Pancreas (tissue), 10 donors: ENCODE measurements at places on chromosomes 7 and 10. TPM values are rescaled to one million over a fixed set of nuclear protein-coding genes. Genes with fewer than 3 reads are reported as not detected.

The LLCFC1 gene
- total RNA-seq, result not detected

The MMP21 gene
- total RNA-seq, result 0.14 TPM

The OPALIN gene
- total RNA-seq, result not detected

The SHH gene
- total RNA-seq, result 0.61 TPM

The COBL gene
- 19.0 TPM for total RNA-seq

The AQP1 gene
- total RNA-seq, result 273 TPM

The INMT gene
- 10.3 TPM for total RNA-seq

The FFAR4 gene
- total RNA-seq, result 0.37 TPM

The ITPRID1 gene
- total RNA-seq, result 0.72 TPM

The PIP gene
- not detected for total RNA-seq

The EN2 gene
- total RNA-seq, result not detected

The RNLS gene
- 6.2 TPM for total RNA-seq

The CHAT gene
- total RNA-seq, result not detected

The SLC39A12 gene
- total RNA-seq, result not detected

The TMEM196 gene
- 0.70 TPM for total RNA-seq

The LRMDA gene
- 11.0 TPM for total RNA-seq

The DENND2A gene
- total RNA-seq, result 1.5 TPM

The GCK gene
- 0.79 TPM for total RNA-seq

The SPDYE2B gene
- not detected for total RNA-seq

The WNT8B gene
- 0.46 TPM for total RNA-seq

The GNAT3 gene
- not detected for total RNA-seq

The MICALL2 gene
- total RNA-seq, result 8.3 TPM

The ZNF398 gene
- total RNA-seq, result 6.1 TPM

The TMEM184A gene
- 16.9 TPM for total RNA-seq

The SORBS1 gene
- 16.6 TPM for total RNA-seq

The AZGP1 gene
- total RNA-seq, result 197 TPM

The TMEM236 gene
- 0.22 TPM for total RNA-seq

The MGMT gene
- 15.4 TPM for total RNA-seq

The USP6NL gene
- total RNA-seq, result 4.2 TPM

The TOMM7 gene
- total RNA-seq, result 220 TPM

The FLNC gene
- 0.79 TPM for total RNA-seq

The INPP5A gene
- total RNA-seq, result 15.6 TPM

The EXOC6 gene
- total RNA-seq, result 10.3 TPM

The HABP2 gene
- total RNA-seq, result 51.7 TPM

The IKZF1 gene
- total RNA-seq, result 6.4 TPM

The RHOBTB1 gene
- 5.9 TPM for total RNA-seq

The GSTO2 gene
- 25.7 TPM for total RNA-seq

The ATE1 gene
- 7.4 TPM for total RNA-seq

The LEP gene
- 5.2 TPM for total RNA-seq

The MRPL32 gene
- total RNA-seq, result 19.7 TPM

The KIAA1549 gene
- total RNA-seq, result 8.0 TPM
